ENCODE measurements at places on chromosomes 16 and 17. TPM values are rescaled to one million over a fixed set of nuclear protein-coding genes. Genes with fewer than 3 reads are reported as not detected.

Gene GRAP
- total RNA-seq: not detected

Gene KRT28
- not detected for total RNA-seq

Gene TAC4
- not detected for total RNA-seq

Gene ZNF750
- 0.99 TPM for total RNA-seq

Gene TBC1D3I
- total RNA-seq: not detected

Gene MEIOC
- 0.13 TPM for total RNA-seq

Gene EPN3
- total RNA-seq: 14.6 TPM

Gene KRT34
- total RNA-seq: not detected

Gene KCNJ2
- total RNA-seq: not detected

Gene GNG13
- total RNA-seq: not detected

Gene SCIMP
- total RNA-seq: not detected

Gene OR1F1
- total RNA-seq: not detected

Gene KIF18B
- 6.3 TPM for total RNA-seq

Measured in mammary epithelial cell (primary cell).